ENCODE measurements at places on chromosomes 6 and 20.

DNA sequence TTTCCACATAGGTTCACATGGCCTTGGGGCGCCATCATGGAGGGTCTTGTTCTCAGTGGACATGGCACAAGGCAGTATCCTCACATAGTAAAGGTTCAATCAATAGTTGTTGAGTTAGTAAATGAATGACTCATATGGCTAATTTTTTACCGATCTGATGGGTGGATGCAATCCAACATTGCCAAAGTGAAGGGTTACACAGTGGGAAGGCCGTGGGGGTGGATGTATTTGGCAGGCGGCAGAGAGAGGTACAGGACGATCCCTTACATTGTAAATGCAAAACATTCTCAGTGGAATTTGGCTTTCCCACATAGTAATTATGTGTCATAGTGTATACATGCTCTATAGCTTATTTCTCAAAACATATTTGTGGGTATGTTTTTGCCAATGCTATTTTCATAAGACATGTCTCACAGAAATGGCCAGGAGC lies 21.0 kb upstream of the PDE7B start:
- DNase-seq, result no peak

DNA sequence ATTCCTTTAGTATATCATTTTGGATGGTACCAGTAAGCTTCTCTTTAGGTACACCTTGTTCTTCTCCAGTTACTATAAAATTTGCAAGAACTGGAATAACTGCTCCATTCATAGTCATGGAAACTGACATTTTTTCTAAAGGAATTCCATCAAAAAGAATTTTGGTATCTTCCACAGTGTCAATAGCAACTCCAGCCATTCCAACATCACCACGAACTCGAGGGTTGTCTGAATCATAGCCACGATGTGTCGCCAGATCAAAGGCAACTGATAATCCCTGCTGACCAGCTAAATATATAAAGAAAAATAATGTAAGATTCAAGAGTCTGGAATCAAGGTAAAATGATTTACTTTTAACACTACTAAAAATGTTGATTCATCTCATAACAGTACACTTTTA lies 5.3 kb downstream of the MMUT start:
- no peak for DNase-seq

DNA sequence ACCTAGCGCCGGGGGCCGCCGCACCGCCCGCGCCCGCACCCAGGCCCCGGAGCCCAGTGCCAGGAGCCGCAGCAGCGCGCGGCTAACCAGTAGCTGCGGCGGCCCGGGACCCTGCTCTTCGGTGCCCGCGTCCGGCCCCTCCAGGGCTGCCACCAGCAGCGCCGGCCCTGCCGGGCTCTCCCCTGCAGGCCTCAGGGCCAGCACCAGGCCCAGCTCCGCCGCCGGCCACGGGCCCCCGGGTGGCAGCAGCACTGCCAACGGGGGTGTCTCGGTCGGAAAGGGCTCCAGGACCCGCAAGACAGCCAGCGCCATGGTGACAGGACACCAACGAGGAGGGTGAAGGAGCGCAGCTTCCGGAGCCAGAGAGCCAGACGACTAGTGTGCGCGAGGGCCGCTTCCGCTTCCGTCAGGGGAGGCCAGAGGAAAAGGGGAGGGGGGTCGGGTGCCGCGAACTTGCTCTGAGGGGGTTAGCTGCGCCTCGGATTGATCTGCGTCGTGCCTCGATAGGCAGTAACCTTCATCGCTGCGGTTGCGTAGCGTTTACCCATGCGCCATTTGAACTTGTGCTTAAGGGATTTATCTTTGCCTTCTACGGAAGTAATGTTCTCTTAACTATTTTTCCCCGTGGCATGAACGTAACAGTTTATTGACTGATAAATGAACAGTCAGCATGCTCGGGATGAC lies at the start of gene PEX6:
Gene PEX6 (minus strand): TSS at position 343 of the 684 bp plus-strand sequence. CDS start 31 bp downstream, at position 312.
- DNase-seq, result peak; percentile 82

DNA sequence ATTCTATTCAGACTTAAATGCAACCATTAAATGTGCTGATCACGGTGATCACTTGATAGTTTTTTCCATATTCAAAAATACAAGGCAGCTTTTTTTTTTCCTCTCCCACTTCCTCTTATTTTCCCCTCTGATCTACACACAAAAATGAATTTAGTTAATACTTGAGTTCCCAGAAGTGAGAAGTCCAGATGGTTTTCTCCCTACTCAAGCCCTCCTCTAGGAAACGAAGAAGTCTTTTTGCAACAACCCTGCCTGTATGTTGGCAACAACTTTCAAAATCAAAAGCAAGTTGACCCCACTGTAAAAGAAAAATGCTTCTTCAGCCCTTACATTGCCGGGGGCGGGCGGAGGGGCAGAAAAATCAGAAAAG lies 24.3 kb downstream of the ARHGAP18 start:
- peak; percentile 88 for DNase-seq

DNA sequence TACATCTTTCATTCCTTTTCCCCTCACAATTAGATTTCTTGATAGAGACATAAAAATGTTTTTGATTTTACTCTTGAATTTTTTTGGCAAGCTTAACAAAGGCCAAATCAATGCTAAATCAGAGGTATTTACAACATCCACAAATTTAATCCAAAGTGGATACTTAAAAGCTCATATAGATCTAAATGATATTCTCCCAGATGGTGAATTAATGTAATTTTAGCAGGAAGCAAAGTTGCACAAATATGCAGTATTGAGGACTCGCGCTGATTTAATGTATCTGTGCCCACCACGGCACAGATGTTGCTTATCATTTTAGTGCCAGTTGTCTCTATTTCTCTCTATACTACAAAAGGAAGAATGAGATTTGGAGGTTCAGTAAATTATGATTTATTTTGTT lies 167.4 kb downstream of the COL19A1 start:
- no peak for DNase-seq

- no peak for DNase-seq
Observed at GRCh38 chr20:6944292-6944691, 176.8 kb downstream of the BMP2 start.

Data from inflammatory macrophage treated with lipopolysaccharide for 4 hours (primary cell).